Occipital lobe (tissue), 3 donors: ENCODE measurements at places on chromosomes 2 and 18. TPM values are rescaled to one million over a fixed set of nuclear protein-coding genes. Genes with fewer than 3 reads are reported as not detected.
A peak's percentile ranks its signal among the peaks of the same experiment; 100 is the strongest.

- no peak for DNase-seq
Observed at GRCh38 chr2:127086990-127087790, 19.8 kb downstream of the BIN1 start.

DNA sequence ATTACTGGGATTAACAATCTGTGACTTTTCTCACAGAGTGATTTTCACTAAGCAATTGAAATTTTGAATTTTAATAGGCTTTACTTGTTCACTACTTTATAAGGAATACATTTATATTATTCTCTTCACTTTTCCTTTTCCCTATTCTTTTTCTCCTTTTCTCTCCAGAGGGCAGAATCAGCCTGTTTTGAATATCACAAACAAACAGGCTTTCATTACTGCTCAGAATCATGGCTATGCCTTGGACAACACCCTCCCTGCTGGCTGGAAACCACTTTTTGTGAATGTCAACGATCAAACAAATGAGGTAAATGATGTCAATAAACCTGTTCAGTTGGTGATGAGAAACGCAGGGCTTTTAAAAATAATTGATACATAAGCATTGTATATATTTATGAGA is 35.3 kb downstream of the CPS1 start:
- no peak for DNase-seq

DNA sequence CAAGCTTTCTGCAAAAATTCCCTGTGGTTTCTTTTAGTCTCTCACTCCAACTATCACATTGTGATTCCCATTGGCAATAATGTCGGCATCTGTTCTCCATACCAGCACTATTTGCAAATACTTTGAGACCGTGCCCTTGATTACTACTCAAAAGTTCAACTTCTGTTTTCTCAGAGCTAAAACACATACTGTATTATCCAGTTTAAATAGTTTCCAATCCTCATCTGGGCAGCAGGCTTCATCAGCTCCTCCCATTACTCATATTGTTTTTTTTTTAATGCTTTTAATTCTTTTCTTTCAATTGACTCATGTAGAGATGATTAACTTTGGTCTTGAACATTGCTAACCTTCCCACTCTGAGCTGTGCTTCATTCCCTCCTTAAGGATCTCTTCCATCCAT is 135.8 kb downstream of the METTL8 start:
- DNase-seq: no peak

DNA sequence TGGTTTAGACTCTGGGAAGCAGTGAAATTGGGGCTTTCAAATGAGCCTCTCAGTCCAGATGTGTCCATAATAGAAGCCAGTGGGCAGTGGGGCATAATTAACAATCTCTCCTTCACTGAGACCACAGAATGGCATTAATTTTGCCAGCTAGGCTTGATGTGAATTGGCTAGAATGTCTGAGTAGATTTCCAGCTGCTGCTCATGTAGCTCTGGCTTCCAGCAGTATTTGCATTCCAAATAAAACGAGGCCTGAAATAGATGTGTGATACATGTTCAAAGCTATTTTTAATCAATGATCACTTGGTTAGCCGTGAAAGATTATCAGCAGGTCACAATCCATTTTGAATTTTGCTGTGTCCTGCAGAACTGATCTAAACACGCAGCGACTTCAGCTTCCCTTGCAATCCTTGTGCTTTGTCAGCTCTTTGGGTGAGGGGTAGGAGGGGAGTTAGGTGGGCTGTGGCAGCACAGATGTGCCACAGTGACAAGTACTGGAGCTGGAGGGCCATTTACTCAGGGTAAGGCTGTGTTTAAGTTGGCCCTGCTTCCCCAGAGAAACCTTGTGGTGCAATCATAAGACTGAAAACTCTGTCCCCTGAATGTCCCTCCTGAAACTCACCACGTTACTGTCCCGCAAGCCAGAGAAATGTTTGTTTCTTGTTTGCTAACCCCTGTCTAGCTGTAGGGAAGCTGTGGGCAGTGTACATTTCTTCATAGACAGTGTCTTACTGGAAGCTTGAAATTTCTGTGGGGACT is 56.9 kb upstream of the TMEM178A start:
- DNase-seq: no peak

DNA sequence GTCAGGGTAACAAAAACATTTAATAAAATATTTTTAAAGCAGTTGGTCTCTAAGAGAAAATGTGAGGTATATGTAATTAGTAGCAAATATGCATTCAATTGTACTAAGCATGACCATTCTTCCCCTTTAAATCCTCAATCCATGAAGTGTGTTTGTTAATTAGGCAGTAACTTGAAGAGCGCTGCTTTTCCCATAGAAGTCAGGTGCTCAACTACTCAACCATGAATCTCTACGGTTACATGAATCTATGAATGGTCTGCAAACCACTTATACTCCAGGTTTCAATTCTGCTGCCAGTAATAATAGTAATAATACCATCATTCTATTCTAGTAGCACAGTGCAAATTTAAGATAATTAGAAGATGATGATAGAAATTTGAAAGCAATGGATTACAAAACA is 55.8 kb downstream of the SLC8A1 start:
- DNase-seq: no peak

GRCh38 chr2:233400341-233400740 is 46.0 kb downstream of the DGKD start:
- DNase-seq: no peak

- no peak for DNase-seq
Observed at GRCh38 chr2:238174701-238175100, 15.9 kb downstream of the ERFE start.

GRCh38 chr2:163774862-163775261 is 39.1 kb upstream of the FIGN start:
- DNase-seq: no peak

DNA sequence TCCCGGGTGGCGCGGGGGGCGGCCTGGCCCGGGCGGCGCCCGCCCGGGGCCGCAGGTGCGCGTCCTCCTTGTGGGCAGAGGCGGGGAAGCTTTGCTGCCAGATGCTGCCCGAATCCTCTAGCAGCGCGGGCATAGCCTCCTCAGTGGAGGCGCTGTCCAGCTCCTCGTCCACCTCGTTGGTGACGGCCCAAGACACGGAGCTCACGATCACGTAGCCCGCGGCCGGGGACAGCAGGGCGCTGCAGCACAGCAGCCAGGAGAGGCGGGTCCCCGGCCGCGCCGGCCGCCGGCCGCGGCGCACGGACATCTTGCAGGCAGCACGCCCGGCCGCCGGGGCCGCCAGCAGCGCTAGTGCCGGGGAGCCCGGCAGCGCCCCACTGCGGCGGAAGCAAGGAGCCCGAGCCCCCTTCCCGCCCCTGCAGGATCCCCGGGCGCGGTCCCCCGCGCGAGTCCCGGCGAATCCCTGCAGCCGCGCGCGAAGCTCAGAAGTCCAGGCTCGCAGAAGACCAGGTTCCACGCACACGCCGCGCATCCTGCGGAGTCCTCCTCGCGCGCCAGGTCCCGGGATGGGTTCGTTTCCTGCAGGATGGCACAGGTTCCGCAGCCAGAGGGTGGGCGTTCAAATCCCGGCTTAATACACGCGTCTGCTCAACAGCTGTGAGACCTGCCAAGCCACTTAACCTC is at the start of gene CREG2:
TSS of gene CREG2 (minus strand) at position 353 of the 684 bp plus-strand sequence. CDS start at position 307, 46 bp downstream.
- peak; percentile 67 for DNase-seq

- DNase-seq: no peak
Observed at GRCh38 chr2:959457-959856, 8.8 kb downstream of the SNTG2 start.

- no peak for DNase-seq
Observed at GRCh38 chr2:168593713-168594112, 137.6 kb downstream of the CERS6 start.

EVX2 gene
- total RNA-seq: not detected

PLGLB1 gene
- 6.2 TPM for total RNA-seq

TCF7L1 gene
- total RNA-seq: 1.1 TPM

AMER3 gene
- total RNA-seq: 32.8 TPM

RGPD5 gene
- 86.1 TPM for total RNA-seq
